Left colon (tissue), 2 donors: ENCODE measurements at places on chromosomes 12 and 14. TPM values are rescaled to one million over a fixed set of nuclear protein-coding genes. Genes with fewer than 3 reads are reported as not detected.

- DNase-seq, result no peak
Observed at GRCh38 chr12:54017027-54017788, 8.4 kb downstream of the HOXC8 start.

HCAR2 gene
- total RNA-seq, result 0.49 TPM

DNA sequence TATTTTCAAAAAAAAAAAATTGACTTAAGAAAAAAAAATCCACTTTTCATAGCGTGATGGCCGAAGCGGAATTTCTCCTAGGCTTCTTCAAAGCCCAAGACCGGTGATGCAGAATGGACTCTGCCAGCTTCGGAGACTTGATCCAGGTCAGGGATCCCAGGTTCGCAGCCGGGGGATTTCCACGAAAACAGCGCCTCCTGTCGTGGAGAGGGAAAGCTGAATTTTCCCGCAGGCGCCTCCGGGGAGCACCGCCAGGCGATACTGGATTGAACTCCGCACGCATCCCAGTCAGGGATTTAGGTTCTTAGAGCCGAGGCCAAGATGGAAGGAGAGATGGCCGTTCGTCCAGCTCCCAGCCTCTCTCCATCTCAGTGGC, 2.1 kb downstream of the TTC6 start:
- peak; percentile 62 for DNase-seq

SMCO2 gene
- not detected for total RNA-seq

STAB2 gene
- 2.0 TPM for total RNA-seq

SLC39A5 gene
- 152 TPM for total RNA-seq

- DNase-seq, result no peak
Observed at GRCh38 chr12:12275874-12276273, 9.0 kb upstream of the LRP6 start.

LRRC10 gene
- total RNA-seq, result not detected

- DNase-seq, result no peak
Observed at GRCh38 chr12:80701388-80701787, 6.0 kb upstream of the MYF6 start.

- peak; percentile 35 for DNase-seq
Observed at GRCh38 chr12:4866299-4866698, 43.4 kb upstream of the KCNA1 start.

GRCh38 chr14:34993426-34993825, 10.6 kb downstream of the SRP54 start:
- DNase-seq, result no peak

CELA1 gene
- not detected for total RNA-seq

GRCh38 chr12:51196547-51196946, 21.3 kb downstream of the POU6F1 start:
- no peak for DNase-seq

SLC16A7 gene
- 8.8 TPM for total RNA-seq

CCDC85C gene
- total RNA-seq, result 68.1 TPM

GRCh38 chr12:69578283-69578682, 7.0 kb upstream of the CCT2 start:
- DNase-seq, result no peak
